ENCODE measurements at places on chromosomes 3 and 15. TPM values are rescaled to one million over a fixed set of nuclear protein-coding genes. Genes with fewer than 3 reads are reported as not detected.

The TUSC7 gene
- polyA plus RNA-seq, result not detected

The B3GNT5 gene
- polyA plus RNA-seq, result 5.4 TPM

The EHHADH gene
- 2.3 TPM for polyA plus RNA-seq

The ALG1L2 gene
- not detected for polyA plus RNA-seq

The DOCK3 gene
- polyA plus RNA-seq, result 8.0 TPM

The ILDR1 gene
- polyA plus RNA-seq, result 1.2 TPM

The SFMBT1 gene
- 5.6 TPM for polyA plus RNA-seq

The THSD4 gene
- polyA plus RNA-seq, result 3.2 TPM

The PLA2G4F gene
- not detected for polyA plus RNA-seq

The PCSK6 gene
- polyA plus RNA-seq, result 31.9 TPM

The MUC4 gene
- 0.25 TPM for polyA plus RNA-seq

The IGSF11 gene
- 11.9 TPM for polyA plus RNA-seq

The SNURF gene
- 5.7 TPM for polyA plus RNA-seq

The CTXN2 gene
- 0.90 TPM for polyA plus RNA-seq

The CYP8B1 gene
- not detected for polyA plus RNA-seq

The PXYLP1 gene
- polyA plus RNA-seq, result 21.3 TPM

The TGM5 gene
- polyA plus RNA-seq, result not detected

The CASR gene
- not detected for polyA plus RNA-seq

The APBA2 gene
- polyA plus RNA-seq, result 86.7 TPM

The DUOXA1 gene
- 1.5 TPM for polyA plus RNA-seq

The GOLGA6A gene
- polyA plus RNA-seq, result not detected

The ARPC4 gene
- polyA plus RNA-seq, result 113 TPM

The MASP1 gene
- polyA plus RNA-seq, result 4.0 TPM

The TGM4 gene
- polyA plus RNA-seq, result not detected

The PLSCR4 gene
- 6.6 TPM for polyA plus RNA-seq

The GRAMD1C gene
- polyA plus RNA-seq, result 3.0 TPM

The LXN gene
- polyA plus RNA-seq, result 2.1 TPM

The PCOLCE2 gene
- 1.7 TPM for polyA plus RNA-seq

The GOLGA6L10 gene
- 0.85 TPM for polyA plus RNA-seq

The CTXND1 gene
- polyA plus RNA-seq, result 1.5 TPM

The UBAP1L gene
- 1.1 TPM for polyA plus RNA-seq

The SLC6A20 gene
- polyA plus RNA-seq, result 1.5 TPM

The PLSCR5 gene
- not detected for polyA plus RNA-seq

The FAM107A gene
- 470 TPM for polyA plus RNA-seq

The B4GALT4 gene
- polyA plus RNA-seq, result 11.4 TPM

The SPRED1 gene
- 3.8 TPM for polyA plus RNA-seq

The GP9 gene
- polyA plus RNA-seq, result not detected

The CFAP100 gene
- not detected for polyA plus RNA-seq

The CPN2 gene
- polyA plus RNA-seq, result not detected

The BSN gene
- polyA plus RNA-seq, result 11.8 TPM

The RAB27A gene
- 10.3 TPM for polyA plus RNA-seq

The FANCD2OS gene
- not detected for polyA plus RNA-seq

The CP gene
- 8.1 TPM for polyA plus RNA-seq
